Glutamatergic neuron (in vitro differentiated cells): ENCODE measurements at places on chromosomes 6 and 20.

DNA sequence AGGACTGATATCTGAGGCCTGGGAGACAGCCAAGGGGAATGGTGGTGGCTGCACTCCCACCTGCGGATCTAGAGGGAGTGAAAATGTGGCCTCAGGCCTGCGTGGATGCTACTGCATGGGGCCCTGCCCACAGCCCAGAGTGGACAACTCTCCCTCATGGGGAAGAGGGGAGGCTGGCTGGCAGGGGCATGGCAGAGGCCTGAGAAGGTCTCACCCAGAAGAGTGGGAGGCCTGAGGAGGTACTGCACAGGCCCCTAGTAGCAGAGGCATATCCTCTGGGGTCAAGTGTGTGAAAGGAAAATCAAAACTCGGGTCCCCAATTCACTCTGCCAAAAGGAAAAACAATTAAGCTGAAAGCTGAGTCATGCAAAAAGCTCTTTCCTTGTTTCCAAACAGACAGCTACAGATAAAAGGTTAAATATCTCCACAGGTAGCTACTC is 158.2 kb downstream of the AKAP7 start:
- H3K27me3 ChIP-seq = peaks cover 2% of the 10 kb centered on the region
- no peaks in the 10 kb centered on the region for H3K36me3 ChIP-seq
- H3K4me1 ChIP-seq = peaks cover 11% of the 10 kb centered on the region
- no peak overlapping the region for H3K4me3 ChIP-seq
- no peak overlapping the region for H3K27ac ChIP-seq

GRCh38 chr6:32203426-32204267 is 11.2 kb upstream of the GPSM3 start:
- H3K4me1 ChIP-seq = peaks cover 4% of the 10 kb centered on the region
- no peaks in the 10 kb centered on the region for H3K36me3 ChIP-seq
- peaks cover 2% of the 10 kb centered on the region for H3K27me3 ChIP-seq

- no peak overlapping the region for H3K4me3 ChIP-seq
- no peaks in the 10 kb centered on the region for H3K27me3 ChIP-seq
- DNase-seq = no peak
- H3K36me3 ChIP-seq = no peaks in the 10 kb centered on the region
- no peak overlapping the region for H3K27ac ChIP-seq
Observed at GRCh38 chr6:10809098-10809497, 29.2 kb downstream of the MAK start.

DNA sequence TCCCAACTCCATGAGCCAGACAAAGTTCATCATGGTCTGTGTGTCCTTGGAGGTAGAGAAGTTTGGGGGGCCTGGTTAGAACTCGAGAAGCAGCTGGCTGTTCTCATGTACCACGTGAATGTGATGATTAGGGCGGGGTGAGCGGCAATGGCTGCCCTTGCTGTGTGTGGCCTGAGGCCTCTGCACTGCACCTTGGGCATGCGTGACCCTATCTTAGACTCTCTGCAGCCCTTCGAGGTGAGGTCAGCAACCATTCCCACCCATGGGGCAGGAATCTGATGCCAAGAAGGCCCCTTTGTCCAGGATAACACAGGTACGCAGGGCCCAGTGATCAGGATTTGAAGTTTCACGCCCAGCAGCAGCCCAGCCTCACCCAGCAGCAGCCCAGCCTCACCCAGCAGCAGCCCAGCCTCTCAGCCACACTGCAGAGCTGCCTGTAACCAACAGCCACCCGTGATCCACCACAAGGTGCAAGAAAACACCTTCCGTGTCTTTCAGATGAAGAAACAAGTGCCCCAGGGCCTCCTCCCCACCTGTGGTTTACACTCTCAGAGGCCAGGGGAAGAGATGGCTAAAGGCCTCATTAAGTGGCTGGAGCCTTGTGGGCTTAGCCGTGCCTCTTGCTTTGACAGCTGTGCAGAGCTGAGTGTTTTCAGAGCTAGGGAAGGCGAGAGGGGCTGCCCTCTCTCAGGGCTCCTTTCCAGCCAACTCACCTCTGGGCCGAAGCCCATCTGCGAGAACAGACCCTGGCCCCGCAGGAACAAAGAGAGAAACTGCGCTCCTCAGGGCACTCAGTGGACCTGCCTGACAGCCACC is 195.2 kb upstream of the CDH4 start:
- H3K27me3 ChIP-seq = peaks cover 13% of the 10 kb centered on the region
- H3K36me3 ChIP-seq = peaks cover 13% of the 10 kb centered on the region
- DNase-seq = no peak
- H3K4me3 ChIP-seq = no peak overlapping the region

- peaks cover 6% of the 10 kb centered on the region for H3K27me3 ChIP-seq
- no peak for DNase-seq
- peak overlapping the region; percentile 71 for H3K27ac ChIP-seq
- H3K4me1 ChIP-seq = peaks cover 19% of the 10 kb centered on the region
Observed at GRCh38 chr6:35500782-35501181, 3.9 kb upstream of the TEAD3 start.

- no peak overlapping the region for H3K4me3 ChIP-seq
- no peak for DNase-seq
- H3K27me3 ChIP-seq = peaks cover 3% of the 10 kb centered on the region
- H3K4me1 ChIP-seq = peaks cover 5% of the 10 kb centered on the region
Observed at GRCh38 chr20:35947907-35948306, 6.4 kb downstream of the SCAND1 start.

- H3K4me1 ChIP-seq = peaks cover 37% of the 10 kb centered on the region
- no peak overlapping the region for H3K27ac ChIP-seq
- no peaks in the 10 kb centered on the region for H3K36me3 ChIP-seq
- H3K4me3 ChIP-seq = no peak overlapping the region
Observed at GRCh38 chr20:62688855-62689460, 19.7 kb upstream of the NTSR1 start.
